Neural crest cell (in vitro differentiated cells): ENCODE measurements at places on chromosomes 5 and 9. TPM values are rescaled to one million over a fixed set of nuclear protein-coding genes. Genes with fewer than 3 reads are reported as not detected.

The PCDHB2 gene
- 52.6 and 57.8 TPM in 2 replicates for total RNA-seq

The LRRC19 gene
- not detected in 2 replicates for total RNA-seq

The CAMK2A gene
- total RNA-seq = 0.30 and 0.59 TPM in 2 replicates

The PCBD2 gene
- 11.8 and 12.1 TPM in 2 replicates for total RNA-seq

The SURF1 gene
- total RNA-seq = 32.0 and 32.1 TPM in 2 replicates

The BARHL1 gene
- not detected in 2 replicates for total RNA-seq

The NUTM2G gene
- not detected in 2 replicates for total RNA-seq

- H3K4me1 ChIP-seq = no peaks in the 10 kb centered on the region
- no peak for DNase-seq
- no peaks in the 10 kb centered on the region for H3K27me3 ChIP-seq
- H3K4me3 ChIP-seq = no peak overlapping the region
These were observed 325.6 kb upstream of the TLE4 start for GRCh38 chr9:79246170-79246569.

DNA sequence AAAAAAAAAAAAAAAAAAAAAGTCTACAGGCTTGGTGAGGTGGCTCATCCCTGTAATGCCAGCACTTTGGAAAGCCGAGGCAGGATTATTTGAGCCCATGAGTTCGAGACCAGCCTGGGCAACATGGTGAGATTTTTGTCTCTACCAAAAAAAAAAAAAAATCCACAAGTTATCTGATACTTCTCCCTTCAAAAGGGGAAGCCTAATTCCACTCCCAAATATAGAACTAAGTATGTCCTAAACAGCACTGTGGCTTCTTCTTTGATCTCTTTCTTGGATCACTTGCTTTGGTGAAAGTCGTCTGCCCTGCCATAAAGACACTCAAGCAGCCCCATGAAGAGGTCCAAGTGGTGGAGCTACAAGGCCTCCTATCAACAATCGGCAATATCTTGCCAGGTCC, 18.8 kb upstream of the STING1 start:
- DNase-seq = no peak
- H3K27me3 ChIP-seq = peaks cover 3% of the 10 kb centered on the region
- H3K27ac ChIP-seq = no peak overlapping the region
- H3K4me3 ChIP-seq = no peak overlapping the region
- no peaks in the 10 kb centered on the region for H3K36me3 ChIP-seq

GRCh38 chr9:110919609-110920008, 118.7 kb downstream of the LPAR1 start:
- no peak overlapping the region for H3K4me3 ChIP-seq
- H3K36me3 ChIP-seq = no peaks in the 10 kb centered on the region
- no peak overlapping the region for H3K27ac ChIP-seq
- H3K4me1 ChIP-seq = no peaks in the 10 kb centered on the region
- DNase-seq = no peak

DNA sequence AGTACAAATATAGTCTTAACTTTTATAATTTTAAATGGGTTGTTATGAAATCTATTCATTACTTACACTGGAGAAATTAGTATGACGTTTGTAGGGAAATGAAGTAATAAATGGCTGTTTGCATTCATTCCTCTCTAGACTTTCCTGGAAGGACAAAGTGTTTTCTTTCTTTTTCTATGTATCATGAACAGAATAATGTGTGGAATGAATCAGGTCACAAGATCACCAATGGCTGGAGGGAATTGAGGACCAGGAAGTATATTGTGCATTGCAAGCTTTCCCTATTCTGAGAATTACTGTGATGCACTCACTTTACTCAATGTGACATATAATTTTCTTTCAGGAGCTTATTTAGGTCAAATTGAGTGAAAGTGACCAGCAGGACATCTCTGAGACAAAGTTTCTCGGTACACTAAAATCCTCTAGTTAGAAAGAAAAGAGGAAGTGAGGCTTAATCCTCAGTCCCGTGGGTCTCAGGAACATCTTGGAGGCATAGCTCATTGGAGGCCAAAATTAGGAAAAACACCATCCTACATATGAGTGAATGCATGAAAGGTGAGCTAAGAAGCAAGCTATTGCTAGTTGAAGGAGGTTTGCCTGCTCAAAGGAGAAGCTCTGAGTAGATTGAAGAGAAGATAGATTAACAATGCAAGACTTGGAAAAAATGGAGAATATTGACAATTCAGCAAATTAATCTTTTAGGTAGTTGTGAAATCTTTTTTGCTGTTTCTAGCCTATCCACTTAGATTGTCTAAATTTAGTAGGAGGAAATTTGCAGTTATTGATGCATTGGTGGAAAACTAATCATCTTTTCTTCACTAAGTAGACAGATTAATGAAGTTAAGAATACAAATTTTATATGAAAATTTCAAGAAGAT, 28.0 kb downstream of the ERAP2 start:
- DNase-seq = no peak
- no peaks in the 10 kb centered on the region for H3K36me3 ChIP-seq
- no peak overlapping the region for H3K4me3 ChIP-seq
- H3K27ac ChIP-seq = no peak overlapping the region
- peaks cover 7% of the 10 kb centered on the region for H3K4me1 ChIP-seq
- H3K27me3 ChIP-seq = no peaks in the 10 kb centered on the region

DNA sequence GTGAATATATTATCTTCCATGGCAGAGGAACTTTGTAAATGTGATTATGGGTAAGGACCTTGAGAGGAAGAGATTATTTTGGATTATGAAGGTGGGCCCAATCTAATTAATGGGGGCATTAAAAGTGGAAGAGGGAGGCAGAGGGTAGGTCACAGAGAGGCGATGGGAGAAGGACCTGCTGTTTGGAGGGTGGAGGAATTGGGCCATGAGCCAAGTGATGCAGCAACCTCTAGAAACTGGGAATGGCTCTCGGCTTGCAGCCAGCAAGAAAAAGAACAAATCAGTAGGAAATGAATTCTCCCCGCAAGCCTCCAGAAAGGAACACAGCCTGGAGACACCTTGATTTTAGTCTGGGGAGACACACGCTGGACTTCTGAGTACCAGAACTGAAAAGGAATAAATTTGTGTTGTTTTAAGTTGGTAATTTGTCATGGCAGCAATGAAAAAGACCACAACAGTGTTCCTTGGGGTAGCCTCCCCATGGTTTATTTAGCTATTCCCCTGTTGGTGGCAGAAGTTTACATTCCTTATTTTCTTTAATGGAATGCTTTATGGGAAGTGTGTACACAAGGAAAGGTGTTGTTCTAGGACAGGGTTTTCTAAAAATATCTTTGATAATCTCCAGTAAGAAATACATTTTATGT, 103.6 kb downstream of the HSPA4 start:
- no peaks in the 10 kb centered on the region for H3K4me1 ChIP-seq
- no peak for DNase-seq

GRCh38 chr5:134103397-134103796, 11.1 kb upstream of the TCF7 start:
- no peaks in the 10 kb centered on the region for H3K36me3 ChIP-seq
- no peak overlapping the region for H3K4me3 ChIP-seq
- no peak for DNase-seq
- H3K4me1 ChIP-seq = peaks cover 10% of the 10 kb centered on the region
- H3K27ac ChIP-seq = no peak overlapping the region

- no peak overlapping the region for H3K4me3 ChIP-seq
- H3K36me3 ChIP-seq = no peaks in the 10 kb centered on the region
- DNase-seq = no peak
- H3K27ac ChIP-seq = no peak overlapping the region
- H3K4me1 ChIP-seq = peaks cover 18% of the 10 kb centered on the region
- H3K27me3 ChIP-seq = no peaks in the 10 kb centered on the region
These were observed 56.0 kb downstream of the AOPEP start for GRCh38 chr9:94782355-94783101.

- H3K4me3 ChIP-seq = no peak overlapping the region
- H3K27ac ChIP-seq = peak overlapping the region; percentile 30
- no peaks in the 10 kb centered on the region for H3K27me3 ChIP-seq
- no peak for DNase-seq
- no peaks in the 10 kb centered on the region for H3K36me3 ChIP-seq
- peaks cover 28% of the 10 kb centered on the region for H3K4me1 ChIP-seq
These were observed 263.5 kb upstream of the ANKRD55 start for GRCh38 chr5:56496581-56497063.
